Naive thymus-derived CD4-positive, alpha-beta T cell (primary cell): ENCODE measurements at places on chromosomes 1 and 21. TPM values are rescaled to one million over a fixed set of nuclear protein-coding genes. Genes with fewer than 3 reads are reported as not detected.

GRCh38 chr21:31310750-31311149, 33.3 kb downstream of the TIAM1 start:
- H3K4me1 ChIP-seq = no peaks in the 10 kb centered on the region
- no peak for DNase-seq
- H3K4me3 ChIP-seq = no peak overlapping the region
- H3K27ac ChIP-seq = no peak overlapping the region
- no peaks in the 10 kb centered on the region for H3K36me3 ChIP-seq

DNA sequence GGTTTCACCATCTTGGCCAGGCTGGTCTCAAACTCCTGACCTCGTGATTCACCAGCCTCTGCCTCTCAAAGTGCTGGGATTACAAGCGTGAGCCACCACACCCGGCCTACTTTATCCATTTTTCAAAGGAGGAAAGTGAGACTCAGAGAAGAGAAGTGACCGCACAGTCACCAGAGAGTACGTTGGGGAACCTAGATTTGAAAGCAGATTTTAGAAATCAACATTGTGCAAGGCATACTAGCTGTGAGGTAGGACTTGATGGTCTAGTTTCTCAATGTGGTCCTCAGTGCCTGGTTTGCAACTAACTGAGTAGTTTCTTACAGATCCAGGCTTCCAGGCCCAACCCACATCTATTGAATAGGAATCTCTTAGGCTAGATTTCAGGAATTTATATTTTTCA, 1.7 kb upstream of the PRCC start:
- no peak overlapping the region for H3K27ac ChIP-seq
- no peak for DNase-seq
- no peaks in the 10 kb centered on the region for H3K36me3 ChIP-seq
- H3K4me3 ChIP-seq = no peak overlapping the region

GRCh38 chr1:150997949-150998348, 8.8 kb downstream of the MINDY1 start:
- H3K36me3 ChIP-seq = peaks cover 14% of the 10 kb centered on the region
- DNase-seq = no peak
- no peaks in the 10 kb centered on the region for H3K27me3 ChIP-seq
- H3K27ac ChIP-seq = no peak overlapping the region

DNA sequence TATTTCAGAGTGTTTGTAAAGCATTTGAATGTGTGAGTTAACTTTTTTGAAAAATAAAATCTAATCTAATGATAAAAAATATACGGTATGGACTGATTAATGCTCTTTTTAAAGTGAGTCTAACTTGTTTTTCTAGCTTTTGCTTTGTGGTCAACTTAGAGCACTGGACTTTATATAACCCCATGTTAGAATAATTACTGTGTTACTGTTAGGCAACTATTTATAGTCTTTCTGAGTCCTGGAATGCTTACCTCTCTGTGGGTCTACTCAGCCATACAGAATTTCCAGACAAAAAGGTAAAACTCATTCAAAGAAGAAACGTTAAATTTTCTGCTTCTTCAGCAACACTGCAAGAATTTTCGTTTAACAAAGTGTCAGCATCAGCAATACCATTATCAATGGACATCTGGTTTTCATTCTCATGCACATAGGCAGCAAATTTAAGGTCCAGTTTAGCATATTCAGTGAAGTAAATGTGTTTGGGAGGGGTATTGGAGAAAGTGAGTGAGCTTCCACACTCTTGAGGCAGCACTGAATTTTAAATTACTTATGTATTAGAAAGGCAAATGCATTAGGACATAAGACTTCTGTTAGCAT, 664.7 kb upstream of the NEGR1 start:
- H3K4me1 ChIP-seq = no peaks in the 10 kb centered on the region
- no peak overlapping the region for H3K4me3 ChIP-seq
- no peak overlapping the region for H3K27ac ChIP-seq
- DNase-seq = no peak
- no peaks in the 10 kb centered on the region for H3K27me3 ChIP-seq
- no peaks in the 10 kb centered on the region for H3K36me3 ChIP-seq

DNA sequence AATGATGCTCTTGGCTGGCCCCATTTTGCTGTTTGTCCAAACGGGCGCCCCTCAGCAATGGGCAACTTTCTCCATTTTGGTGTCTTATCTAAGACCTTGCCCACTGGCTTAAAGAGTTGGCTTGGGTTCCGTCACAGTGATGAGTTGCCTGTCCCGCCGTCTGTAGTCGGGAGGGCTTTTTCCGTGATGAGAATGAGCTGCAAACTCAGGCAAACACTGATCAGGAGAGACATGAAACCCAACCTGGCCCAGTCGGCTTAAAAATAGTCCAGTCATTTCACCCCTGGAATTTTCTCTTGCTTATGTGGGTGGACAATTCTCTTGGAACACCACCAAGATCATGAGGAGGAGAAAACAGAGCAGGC, 79.3 kb downstream of the ST6GALNAC3 start:
- H3K36me3 ChIP-seq = no peaks in the 10 kb centered on the region
- DNase-seq = no peak
- no peaks in the 10 kb centered on the region for H3K27me3 ChIP-seq
- no peak overlapping the region for H3K4me3 ChIP-seq
- no peak overlapping the region for H3K27ac ChIP-seq

DNA sequence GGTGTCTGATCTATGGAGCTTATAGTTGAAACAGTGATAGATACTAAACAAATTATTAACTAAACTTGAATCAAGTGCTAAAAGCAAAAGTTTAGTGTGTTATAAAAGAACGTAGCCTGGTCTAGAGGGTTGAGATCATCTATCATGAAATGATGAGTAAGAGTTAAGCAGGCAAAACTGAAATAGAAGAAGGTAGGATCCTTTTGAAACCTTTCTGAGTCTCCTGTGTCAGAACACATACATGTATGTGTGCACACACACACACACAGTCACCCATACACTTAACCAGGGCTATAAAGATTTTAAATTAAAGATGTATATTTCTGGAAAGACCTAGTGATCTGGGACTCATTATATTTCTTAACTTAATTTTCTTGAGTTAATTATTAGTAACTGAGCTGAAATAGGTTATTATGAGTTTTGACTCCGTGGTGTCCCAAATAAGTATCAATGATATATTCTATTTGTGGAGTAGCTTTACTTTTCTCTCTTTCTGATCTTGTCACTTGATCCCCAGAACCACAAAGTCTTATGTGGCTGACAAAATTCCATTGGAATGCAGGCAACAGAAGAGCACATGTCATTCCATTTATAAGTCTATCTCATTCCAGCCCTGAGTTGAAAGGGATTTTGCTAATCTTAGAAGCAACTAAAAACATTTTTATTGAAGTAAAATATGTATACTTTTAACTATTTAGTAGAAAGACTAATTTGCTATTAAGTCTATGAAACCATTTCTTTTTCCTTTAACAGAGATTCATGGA, 70.7 kb downstream of the PRRX1 start:
- no peak overlapping the region for H3K27ac ChIP-seq
- no peak for DNase-seq
- no peaks in the 10 kb centered on the region for H3K4me1 ChIP-seq
- no peak overlapping the region for H3K4me3 ChIP-seq
- no peaks in the 10 kb centered on the region for H3K27me3 ChIP-seq

DNA sequence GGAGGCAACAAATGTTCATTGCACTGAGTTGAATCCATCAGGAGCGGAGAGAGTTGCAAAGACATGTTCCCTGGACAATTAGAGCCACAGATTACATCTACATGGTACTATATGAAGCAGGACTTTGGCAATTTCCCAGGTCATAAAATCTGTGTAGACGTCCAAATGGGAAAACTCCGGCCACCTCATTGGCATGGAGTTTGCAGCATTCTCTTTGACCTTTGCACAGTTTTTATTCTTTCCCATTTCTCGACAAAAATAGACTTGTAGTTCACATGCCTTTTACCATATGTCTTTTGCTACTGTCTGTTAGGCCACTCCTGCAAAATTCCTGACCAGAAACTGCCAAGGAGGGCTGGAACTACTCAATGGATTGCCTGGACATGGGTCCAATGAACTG, 48.2 kb downstream of the UBE2T start:
- no peaks in the 10 kb centered on the region for H3K27me3 ChIP-seq
- DNase-seq = no peak
- no peaks in the 10 kb centered on the region for H3K36me3 ChIP-seq

DNA sequence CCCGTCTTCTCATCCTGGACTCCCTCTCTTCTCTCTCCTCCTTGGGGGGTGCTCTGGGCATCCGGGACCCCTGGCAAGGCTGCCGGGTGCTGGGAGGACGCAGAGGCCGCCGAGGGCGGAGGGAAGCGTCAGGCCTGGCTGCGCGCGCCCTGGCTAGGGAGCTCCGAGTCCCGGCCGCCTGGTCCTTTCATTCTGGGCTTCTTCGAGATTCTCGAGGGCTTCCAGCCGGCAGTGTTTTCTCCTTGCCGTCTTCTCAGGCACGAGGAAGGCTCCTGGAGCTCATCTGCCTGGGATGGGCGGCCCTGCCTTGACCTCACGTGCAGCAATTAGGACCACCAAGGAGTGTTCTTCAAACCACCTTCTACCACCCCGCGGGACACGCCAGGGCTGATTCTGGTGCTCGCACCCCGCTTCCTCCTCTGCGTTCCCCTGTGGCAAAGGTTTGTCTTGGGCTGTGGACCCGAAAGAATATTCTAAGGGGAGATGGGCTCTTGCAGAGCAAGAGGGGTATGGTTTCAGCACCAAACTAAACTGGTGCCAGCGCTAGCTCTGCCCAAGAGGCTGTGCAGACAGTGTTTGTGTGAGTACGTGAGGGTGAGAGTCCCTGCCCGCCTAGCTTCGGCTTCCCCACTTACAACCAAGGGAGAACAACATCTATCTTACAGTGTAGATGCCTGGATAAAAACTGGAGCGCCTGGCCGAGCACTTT, 36.5 kb downstream of the PIK3CD start:
- no peak for DNase-seq
- H3K36me3 ChIP-seq = peaks cover 3% of the 10 kb centered on the region
- H3K27ac ChIP-seq = peak overlapping the region; percentile 70
- no peaks in the 10 kb centered on the region for H3K27me3 ChIP-seq

DNA sequence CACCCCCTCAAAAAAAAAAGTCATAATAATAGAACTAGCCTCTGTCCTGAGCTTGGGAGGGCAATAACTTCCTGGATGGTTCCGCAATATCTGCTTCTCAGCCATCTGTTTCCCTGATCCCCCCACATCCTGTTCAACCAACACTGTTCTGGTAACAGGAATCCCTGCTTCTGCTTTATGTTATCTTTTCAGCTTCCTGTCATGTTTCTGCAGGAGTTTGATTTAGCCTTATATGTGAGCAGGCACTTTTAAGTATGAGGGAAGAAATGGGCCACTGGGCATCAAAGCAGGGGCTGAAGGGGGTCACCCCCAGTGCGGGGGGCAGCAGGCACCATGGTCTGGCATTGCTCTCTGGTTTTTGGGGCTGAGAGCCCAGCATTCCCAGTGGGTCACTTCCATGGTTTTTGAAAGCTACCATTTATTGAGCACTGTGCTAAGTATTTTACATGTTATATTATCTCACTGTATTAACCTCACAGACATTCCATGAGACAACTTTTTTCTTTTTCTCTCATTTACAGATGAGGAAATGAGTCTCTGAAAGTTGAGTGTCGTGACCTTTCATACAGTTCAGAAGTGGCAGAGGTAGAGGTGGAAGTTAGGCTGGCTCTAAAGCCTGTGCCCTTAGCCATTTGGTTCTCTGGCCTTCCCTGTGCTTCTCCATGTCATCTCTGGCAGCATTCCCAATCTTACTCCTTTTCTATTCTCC, 61.9 kb downstream of the DNTTIP2 start:
- no peaks in the 10 kb centered on the region for H3K27me3 ChIP-seq
- H3K4me3 ChIP-seq = no peak overlapping the region
- no peak for DNase-seq
- H3K4me1 ChIP-seq = no peaks in the 10 kb centered on the region
- H3K27ac ChIP-seq = no peak overlapping the region

- no peak overlapping the region for H3K27ac ChIP-seq
- no peaks in the 10 kb centered on the region for H3K4me1 ChIP-seq
- no peaks in the 10 kb centered on the region for H3K27me3 ChIP-seq
- no peak for DNase-seq
- H3K4me3 ChIP-seq = no peak overlapping the region
Observed at GRCh38 chr1:201085902-201086735, 26.1 kb downstream of the CACNA1S start.

- no peaks in the 10 kb centered on the region for H3K4me1 ChIP-seq
- H3K27ac ChIP-seq = no peak overlapping the region
- DNase-seq = no peak
Observed at GRCh38 chr1:63274371-63274770, 48.0 kb upstream of the FOXD3 start.

DNA sequence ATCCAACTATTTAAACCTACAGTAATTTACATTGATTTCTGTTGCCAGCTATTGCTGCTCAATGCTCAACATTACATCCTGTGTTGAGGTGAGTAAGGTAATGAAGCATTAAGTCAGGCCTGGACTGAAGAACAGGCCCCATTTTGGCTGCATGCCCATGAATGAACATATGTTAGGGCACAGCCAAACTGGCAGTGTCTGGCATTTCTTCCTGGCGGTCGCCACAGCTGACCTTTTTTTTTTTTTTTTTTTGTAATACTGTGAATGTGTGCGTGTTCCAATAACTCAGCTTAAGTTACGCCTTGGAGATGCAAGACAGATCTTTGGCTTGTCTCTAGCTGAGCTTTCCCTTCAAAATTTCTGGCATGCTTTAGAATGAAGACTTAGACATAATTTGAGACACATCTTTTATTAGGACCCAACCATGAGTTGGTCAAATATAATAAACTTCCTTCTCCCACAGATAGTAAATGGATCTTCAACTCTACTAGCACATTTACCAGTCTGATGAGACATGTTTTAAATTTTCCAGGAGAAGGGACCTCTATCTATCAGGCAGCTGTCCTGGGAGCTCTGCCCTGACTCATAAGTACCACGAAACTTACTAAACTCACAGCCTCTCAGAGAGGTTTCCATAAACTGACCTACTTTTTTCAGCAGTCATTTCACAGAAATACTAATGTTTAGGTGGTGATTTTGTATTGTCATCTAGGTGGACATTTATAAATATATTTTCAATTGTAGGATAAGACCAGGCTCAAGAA, 341.1 kb upstream of the RUNX1 start:
- DNase-seq = no peak
- no peaks in the 10 kb centered on the region for H3K4me1 ChIP-seq
- H3K36me3 ChIP-seq = no peaks in the 10 kb centered on the region
- H3K27me3 ChIP-seq = no peaks in the 10 kb centered on the region
- H3K27ac ChIP-seq = no peak overlapping the region
- no peak overlapping the region for H3K4me3 ChIP-seq

DNA sequence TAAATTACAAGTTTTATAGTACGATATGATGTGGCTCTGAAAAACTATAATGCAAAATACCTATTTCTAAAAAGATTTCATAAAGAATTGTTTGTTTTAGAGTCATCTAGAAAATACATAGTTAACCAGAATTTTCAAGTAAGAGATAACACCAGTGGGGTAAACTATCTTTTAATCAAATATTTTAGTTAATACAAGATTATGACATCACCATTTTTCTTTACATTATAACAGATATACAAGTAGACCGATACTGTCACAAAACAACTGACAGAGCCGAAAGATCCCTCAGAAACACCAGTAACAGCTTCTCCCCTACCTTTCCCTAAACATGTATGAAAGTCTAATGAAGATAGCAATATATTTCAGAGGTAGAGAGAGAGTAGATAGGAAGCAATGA, 54.2 kb downstream of the EPS15 start:
- H3K27ac ChIP-seq = no peak overlapping the region
- peaks cover 10% of the 10 kb centered on the region for H3K36me3 ChIP-seq
- H3K4me3 ChIP-seq = no peak overlapping the region
- no peaks in the 10 kb centered on the region for H3K27me3 ChIP-seq

TSTD1 gene
- total RNA-seq = 49.8 TPM

OR6N1 gene
- total RNA-seq = 0.37 TPM

AUNIP gene
- not detected for total RNA-seq

HAO2 gene
- total RNA-seq = not detected

C1orf116 gene
- 0.11 TPM for total RNA-seq

CFAP74 gene
- total RNA-seq = not detected
